ENCODE measurements at places on chromosomes 12 and 14.

GRCh38 chr12:105674871-105675699 is 344.6 kb downstream of the C12orf75 start:
- DNase-seq, result no peak

- DNase-seq, result no peak
Observed at GRCh38 chr12:13436696-13437391, 240.3 kb downstream of the EMP1 start.

DNA sequence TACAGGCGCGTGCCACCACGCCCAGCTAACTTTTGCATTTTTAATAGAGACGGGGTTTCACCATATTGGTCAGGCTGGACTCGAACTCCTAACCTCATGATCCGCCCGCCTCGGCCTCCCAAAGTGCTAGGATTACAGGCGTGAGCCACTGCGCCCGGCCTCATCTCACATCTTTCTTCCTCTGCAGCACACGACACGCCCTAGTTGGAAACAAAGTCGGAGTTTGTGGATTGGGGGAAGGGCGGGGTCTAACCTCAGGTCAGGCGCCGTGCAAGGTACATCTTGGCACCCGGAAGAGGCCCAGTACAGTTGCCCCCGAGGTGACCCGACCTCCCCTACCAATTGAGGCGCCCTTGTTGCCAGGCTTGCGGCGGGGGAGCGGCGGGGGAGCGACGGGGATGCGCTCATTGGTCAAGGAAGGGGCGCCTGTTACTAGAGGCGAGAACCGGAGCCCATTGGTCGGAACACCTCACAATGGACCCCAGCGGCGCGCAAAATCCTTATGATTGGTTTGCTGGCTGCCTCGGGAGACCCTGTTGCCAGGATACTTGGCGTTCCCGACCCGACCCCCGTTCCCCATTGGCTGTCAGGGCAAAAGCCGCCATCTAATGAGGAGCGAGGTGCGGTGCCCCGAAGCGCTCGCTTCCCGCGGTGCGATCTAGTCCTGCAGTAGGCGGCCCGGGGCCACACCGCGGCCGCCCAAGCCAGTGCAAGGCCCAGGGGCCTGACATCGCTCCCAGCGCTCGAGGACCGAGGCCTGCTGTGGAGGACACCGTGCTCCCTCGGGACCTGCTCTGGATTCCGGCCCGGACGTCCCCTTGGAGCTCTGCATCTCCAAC is at the start of gene REC8:
REC8 (plus strand) TSS at position 659 of the 839 bp plus-strand sequence. CDS start 473 bp downstream, outside the sequence.
- peak; percentile 24 for DNase-seq

DNA sequence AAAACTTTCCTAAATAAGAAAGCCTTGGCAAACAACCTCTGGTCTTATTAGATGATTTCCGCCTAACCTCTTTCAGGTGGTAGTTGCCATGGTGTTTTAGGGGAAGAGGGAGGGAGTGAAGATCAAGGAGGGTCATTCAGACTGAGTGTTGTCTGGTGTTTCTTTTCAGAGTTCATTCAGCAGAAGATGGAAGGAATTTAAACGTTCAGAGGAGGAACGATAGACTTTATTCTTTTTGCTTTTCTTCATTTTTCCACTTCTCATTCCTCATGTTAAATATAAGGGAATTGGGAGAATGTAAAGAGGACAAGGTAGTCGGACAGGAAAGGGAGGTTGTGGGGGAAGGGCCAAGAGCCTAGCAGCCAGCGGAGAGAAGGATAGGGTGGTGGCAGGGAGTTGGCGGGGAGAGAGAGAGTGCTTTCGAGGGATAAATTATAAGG is 17.4 kb upstream of the SALL2 start:
- no peak for DNase-seq

DNA sequence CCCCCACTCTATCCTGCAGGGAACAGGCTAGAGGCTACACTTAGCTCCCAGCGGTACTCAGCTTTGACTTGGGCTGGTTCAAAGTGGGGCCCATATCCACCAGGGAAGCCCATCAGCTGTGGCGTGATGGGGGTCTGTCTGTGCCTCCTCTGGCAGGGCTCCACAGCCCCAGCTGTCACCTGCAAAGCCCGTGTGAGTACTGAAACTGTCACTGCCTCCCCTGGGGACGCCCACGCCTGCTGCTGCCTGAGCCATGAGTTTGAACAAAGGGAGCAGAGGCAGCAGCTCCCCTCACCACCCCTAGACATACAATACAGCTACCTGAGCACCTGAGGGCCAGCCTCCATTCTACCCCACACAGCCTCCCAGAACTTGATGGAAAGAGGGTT is 5.0 kb downstream of the REM2 start:
- peak; percentile 24 for DNase-seq

DNA sequence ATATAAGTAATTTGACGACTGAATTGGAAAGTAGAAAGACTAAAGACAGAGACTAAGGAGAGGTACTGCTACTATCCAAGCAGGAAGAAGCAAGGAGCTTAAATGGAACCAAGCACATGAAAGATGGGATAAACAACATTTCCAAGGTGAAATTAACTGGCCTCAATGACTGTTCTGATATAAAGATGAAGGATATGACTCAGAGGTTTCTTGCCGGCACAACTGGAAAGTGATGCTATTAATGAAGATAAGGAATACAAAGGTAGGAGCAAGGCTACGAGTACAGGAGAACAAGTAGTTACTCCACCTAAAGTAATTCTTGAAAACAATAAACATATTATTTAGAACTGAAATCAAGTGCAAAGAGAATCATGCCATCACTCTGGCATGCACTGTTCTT is 6.4 kb downstream of the SNX6 start:
- DNase-seq, result no peak

DNA sequence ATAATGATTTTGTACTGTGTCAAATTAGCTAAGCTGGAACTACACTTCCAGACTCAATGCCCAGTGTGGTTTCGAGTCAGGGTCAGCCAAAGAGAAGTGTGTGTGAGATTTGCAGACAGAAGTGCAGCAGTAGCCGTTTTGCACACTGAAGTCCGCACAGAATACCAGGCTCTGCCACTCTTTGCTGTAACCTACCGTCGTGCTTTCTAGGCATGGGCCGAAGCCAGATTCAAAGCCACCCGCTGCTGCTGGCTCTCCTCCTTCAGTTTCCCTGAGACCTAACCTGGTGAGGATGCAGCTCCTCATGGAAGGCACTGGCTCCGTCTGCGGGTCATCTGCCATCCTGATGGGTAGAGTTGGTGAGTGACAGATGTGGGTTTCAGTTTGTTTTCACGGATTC is 48.8 kb downstream of the LRTM2 start:
- no peak for DNase-seq

DNA sequence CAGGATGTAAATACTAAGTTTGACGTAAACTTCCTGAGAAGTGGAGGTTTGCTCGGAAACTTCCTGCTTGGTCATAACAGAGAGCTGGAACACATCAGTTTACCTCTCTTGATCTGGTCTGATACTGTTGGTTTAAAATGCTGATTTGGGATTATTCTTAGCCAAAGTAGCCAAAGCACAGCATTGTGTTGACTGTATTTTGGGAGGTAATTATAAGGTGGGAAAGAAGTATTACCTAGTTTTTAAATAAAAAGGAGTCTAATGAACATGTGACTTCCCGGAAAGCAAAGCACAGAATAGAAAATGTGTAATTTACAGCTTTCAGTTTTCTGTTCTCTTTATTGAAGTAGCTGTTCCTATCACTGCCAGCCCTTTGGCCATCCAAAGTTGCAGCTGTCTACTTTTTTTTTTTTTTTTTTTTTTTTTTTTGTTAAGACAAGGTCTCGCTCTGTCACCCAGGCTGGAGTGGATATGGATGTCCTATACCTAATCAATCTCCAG is 52.2 kb upstream of the SRP54 start:
- DNase-seq, result peak; percentile 26

DNA sequence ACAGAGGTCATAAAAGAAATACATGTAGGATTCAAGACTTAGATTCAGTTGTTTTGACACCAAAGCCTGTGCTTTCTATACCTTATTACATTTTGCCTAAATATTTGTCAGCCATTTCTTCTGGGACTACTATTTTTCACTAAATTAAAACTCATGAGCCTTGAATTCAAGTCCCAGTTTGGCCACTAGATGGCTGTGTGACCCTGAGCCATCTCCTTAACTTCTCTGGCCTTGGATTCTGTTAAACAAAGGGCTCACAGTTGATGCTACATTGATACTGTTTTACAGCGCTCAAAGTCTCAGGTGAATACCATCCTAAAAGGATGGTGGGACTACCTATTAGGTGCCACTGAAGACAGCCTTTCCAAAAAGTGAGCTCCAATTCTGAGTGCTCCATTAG is 39.6 kb upstream of the CCDC198 start:
- DNase-seq, result no peak

- DNase-seq, result no peak
Observed at GRCh38 chr12:125129179-125129571, 63.9 kb downstream of the AACS start.

GRCh38 chr12:48028541-48029431 is 24.5 kb upstream of the COL2A1 start:
- no peak for DNase-seq

- DNase-seq, result peak; percentile 63
Observed at GRCh38 chr12:108635201-108635996, 1.7 kb upstream of the SELPLG start.

DNA sequence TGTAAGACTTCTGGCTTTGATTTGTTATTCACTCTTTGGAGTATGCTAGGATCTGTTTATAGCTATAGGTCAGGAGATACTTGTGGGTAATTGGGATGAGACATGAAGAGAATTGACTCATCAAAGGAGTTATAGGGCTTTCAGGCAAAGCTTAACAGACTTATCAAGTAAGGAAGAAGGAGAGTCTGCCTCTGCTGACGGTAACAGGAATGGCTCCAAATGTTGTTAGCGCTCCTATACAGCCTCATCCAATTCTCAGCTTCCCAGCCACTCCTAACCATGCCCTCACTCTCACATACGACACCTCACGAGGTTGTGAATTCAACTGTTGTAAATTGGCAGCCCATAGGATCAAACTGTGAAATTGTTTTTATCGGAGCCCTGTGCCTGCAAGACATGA is 140.5 kb downstream of the KCNA5 start:
- no peak for DNase-seq

DNA sequence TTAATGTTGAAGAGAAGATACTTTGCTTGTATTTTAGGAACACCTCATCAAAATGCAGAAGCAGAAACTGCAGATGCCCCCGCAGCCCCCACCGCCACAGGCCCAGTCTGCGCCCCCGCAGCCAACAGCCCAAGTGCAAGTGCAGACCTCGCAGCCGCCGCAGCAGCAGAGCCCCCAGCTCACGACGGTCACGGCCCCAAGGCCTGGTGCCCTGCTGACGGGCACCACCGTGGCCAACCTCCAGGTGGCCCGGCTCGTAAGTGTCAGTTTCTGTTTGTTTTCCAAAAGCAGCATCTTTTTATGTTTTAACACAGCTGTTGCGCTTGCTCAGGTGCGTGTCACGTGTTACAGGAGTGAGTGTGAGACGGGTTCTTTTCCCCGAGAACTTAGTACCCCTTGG is 79.5 kb downstream of the DDX51 start:
- DNase-seq, result no peak

DNA sequence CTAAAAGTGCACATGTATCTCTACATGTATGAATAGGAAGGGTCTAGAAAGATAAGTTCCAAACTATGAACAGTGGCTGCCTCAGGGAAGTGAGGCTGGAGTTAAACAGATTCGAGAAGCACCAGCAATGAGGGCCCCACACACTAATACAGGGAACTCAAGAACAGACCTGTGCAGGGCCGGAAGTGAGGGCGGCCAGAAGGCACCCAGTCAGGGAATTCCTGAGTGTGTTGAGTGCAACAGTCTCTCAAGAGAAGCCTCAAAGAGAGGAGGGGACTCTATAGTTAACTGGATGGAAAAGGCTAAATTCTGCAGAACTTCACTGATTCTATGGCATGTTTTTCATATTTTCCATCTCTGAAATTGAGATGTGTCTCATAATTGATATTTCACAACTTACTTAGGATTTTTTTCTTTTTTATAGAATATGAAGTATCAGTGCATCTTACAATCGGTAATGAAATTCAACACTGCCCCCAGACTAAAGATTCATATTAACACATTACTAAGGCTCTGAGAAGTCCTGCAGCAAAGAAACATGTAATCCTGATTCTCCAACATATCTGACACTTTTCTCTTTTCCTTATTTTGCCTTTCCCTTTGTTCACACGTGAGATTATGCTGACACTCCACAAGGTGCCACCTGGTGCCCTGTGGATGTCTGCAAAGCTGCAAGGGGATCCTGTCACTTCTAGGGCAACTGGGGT is 61.3 kb downstream of the CHGA start:
- no peak for DNase-seq

DNA sequence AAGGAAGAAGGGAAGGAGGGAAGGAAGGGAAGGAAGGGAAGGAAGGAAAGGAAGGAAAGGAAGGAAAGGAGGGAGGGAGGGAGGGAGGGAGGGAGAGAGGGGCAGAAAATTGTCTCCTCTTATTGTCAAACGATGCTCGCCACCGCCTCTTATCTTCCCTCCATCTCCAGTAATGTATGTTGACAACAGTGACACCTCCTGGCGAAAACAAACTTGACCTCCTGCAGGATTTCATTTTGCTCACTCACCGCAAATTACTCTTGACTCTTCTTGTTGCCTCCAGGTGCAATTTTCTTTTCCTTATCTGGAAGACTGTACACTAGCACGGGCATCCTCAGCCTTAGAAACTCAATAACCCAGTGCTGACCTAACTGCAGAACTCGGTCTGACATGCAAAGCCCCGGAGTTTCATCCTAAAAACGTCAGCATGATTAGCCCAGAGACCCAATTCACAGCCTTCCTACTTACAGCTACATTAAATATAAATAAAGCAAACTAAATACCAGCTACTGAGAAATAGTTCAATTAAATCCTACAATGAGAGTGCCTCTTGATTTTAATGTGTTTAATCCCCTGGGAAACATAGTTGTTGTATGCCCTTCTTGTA is 512.4 kb upstream of the TMPO start:
- no peak for DNase-seq

DNA sequence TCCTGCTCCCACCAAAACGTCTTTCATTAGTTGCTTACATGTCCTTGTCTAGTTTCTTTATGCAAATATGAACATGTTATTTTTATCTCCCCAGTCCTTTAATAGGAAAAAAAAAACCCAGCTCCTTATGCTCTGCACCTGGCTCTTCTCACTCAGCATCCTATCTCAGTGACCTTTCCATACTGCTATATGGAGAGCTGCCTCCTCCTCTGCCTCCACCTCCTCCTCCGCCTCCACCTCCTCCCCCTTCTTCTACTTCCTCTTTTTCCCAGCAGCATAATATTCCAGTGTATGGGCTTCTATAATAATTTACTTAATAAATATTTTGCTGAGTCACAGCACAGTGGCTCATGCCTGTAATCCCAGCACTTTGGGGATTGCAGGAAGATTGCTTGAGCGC is 31.5 kb downstream of the ABCB9 start:
- no peak for DNase-seq

DNA sequence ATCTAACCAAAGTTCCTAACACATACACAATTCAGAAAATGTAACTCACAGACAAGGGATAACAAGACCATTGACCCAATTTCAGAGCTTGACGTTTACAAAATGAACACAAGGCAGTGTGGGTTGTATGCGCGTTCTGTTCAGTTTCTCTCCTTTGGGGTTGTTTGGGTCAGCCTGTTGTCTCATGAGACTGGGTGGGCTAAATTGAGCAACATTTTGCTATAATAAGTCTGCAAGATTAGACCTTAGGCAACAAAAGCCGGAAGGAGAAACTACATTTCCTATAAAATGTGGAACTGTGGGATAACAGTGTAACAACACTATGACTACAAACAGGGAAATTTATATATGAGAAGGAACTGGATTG is 18.8 kb upstream of the LTA4H start:
- no peak for DNase-seq
